Bronchial epithelial cell (primary cell): ENCODE measurements at places on chromosomes 5 and 9.

DNA sequence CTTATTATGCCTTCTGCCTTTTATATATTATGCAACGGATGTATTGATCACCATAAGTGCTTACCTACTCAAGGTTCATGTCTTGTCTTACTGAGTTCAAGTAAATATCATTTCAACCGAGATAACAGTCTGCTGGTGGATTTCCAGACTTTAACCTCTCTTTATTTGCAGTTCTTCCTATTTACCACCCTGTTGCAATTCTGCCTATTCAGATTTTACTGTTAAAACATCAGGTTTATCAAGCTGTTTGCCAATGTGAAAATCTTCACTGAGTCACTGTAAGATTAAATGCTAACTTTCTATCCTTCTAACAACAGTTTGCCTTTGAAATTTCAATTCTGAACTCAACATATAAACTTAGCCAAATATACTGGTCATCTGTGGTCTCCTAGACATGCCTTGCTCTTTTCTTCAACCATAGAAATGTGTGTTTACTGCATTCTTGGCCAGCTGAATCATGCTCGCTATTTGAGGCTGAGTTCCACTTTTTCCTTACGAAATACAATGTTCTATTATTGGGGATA, 471.7 kb upstream of the RORB start:
- peak; percentile 66 for DNase-seq

DNA sequence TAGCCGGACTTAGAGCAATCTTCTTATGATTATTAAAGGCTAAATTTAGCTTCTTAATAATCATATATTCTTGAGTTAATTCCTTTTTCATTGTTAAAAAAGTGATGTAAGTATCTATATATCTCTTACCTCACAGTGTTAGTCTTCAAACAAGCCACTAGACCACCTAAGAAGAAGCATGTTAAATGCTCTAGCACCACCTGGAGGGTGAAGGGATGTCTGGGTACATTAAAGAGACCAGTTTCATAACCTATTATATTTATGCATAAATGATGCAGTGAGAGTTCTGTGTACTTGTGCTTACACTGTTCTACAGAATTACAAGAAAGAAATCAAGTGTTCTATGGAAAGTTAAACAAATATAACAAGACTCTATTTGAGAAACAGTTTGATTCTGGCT, 55.9 kb upstream of the SLCO6A1 start:
- peak; percentile 4 for DNase-seq

DNA sequence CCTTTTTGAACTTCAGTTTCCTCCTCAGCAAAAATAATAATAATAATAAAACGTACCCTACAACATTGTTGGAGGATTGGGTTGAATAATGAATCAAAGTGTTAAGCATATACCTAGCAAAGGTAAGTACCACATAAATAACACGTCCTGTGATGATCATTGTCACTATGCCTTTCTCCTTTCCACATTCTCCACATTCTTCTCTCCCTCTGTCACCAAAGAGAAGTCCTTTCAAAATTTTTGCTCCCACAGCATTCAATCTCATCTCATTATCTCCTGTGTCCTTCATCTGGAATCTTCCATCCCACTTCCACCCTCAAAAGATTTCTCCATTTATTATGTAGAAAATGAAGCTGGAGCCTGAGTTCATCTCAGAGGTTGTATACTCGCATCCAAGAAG, 7.2 kb upstream of the ALDOB start:
- DNase-seq: no peak

DNA sequence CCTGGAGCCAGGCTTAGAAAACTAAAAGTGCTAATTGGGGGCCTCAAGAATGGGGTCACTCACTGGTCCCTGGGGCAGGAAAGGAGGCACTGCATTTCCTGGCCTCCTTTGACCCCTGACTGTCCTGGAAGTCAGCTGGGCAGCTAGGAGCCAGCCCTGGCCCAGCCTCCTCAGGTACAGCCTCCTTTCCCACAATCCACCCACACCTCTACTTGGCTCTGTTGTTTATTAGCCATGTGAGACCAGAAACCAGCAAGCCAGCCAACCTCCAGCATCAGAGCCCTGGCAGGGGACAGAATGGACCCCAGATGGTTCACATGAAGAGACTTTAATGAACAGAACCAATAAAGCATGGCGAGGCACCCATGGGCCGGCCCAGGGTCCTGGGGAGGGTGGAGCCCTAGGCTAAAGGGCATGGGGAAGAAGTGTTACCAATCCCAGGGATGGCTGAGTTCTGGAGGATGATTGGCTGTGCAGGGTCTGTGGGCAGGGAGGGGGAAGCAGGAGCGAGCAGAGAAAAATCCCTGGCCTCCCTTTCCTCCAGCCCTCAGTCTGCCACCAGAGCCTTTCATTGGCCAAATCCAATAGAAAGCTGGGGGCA, 55.3 kb upstream of the ANGPTL2 start:
- DNase-seq: no peak

GRCh38 chr5:142610176-142611001, 75.5 kb downstream of the FGF1 start:
- no peak for DNase-seq

- no peak for DNase-seq
These were observed 273.7 kb downstream of the FANCC start for GRCh38 chr9:95043826-95044225.

DNA sequence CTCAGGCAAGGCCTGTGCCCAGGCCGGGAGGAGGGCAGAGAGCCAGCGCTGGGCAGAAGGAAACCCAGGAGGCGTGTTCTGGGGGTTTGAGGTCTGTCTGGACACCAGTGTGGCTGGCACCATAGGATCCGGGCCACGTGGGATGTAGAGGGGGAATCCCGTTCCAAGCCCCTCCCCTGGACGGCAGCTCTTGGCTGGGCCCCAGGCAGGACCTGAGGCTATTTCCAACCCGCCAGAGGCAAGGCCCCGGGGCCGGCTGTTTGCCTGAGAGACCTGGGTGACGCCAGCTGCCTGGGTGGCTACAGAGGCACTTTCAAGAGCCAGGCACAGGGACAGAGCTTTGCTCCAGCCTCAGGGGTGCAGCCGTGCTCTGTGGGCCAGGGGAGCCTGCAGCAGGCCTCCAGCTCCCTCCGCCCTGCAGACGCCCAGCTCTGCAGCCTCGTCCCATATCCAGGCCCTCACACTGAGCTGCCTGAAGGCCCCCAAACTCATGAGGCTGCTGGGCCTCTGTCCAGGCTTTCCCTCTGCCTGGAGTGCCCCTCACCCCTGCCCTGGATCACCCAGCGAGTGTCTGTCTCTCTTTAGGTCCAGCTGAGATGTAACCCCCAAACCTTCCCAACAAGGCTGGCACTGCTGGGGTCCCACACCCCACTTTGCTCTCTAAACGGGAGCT, 56.6 kb upstream of the EGFL7 start:
- DNase-seq: no peak

DNA sequence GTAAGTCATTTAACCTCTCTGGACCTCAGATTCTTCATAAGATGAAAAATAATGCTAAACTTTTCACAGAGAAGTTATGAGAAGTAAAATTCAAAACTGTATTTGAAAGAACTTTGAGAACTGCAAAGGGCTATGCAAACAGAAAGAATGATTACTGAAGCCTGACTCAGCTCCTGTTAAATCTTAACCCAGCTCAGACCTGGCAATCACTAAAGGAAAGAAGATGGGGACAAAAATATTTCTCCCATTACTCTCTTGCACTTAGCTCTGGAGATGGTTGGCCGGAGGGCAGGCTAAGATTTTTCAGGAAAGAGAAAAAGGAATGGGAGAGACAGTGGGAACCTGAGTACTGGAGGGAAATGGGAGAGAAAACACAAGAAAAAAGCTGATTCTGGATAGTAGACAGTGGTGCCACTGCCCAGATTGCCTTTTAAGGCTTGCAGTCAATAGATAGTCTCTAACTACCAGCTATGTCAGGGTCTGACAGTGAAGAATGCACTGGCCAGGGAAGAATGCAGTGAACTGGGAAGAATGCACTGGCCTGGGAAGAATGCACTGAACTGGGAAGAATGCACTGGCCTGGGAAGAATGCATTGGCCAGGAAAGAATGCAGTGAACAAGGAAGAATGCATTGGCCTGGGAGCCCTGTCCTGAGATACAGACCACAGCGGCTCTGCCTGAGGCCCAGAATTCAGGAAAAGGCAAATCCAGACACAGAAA, 25.2 kb upstream of the CEMIP2 start:
- peak; percentile 52 for DNase-seq

DNA sequence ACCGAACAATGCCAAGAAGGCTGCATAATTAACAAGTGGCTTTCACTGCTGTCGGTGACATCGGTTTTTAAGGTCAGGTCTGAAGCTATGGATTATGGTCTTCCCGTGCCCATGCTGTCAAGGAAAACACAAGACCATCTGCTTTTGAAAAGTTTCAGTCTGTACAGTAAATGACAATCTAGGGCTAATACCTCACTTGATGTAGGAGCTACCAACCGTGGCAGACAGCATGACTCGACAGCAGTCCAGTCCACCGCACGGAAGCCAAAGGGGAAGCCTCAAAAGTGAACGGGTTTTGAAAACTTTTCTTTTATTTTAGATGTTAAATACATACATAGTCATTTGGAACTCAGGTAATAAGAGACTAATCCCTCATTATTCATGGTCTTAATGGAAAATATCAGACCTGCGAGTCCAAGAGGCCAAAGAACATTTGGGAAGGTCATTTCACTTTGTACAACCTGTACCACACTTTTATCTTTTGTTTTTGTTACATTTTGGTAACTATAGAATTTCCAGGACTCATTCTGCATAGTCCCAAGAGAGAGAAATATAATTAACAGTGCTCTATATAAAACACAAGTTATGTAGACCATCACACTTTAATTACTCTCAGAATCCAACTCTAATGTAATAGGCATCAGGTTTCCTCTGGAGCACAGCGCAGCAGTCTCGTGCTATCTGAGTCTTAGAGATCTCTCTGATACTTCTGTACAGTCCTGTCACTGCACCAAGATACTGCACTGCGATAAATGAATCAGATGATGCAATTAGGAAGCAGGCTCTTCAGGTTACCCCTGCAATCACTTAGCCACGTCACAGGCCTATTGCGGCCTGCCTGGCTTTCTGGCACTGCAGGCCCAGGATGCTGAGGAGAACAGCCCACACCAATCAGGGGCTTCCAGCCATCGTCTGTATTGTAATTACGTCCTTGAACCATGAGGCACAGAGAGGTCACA, 184.9 kb downstream of the FANCC start:
- no peak for DNase-seq

DNA sequence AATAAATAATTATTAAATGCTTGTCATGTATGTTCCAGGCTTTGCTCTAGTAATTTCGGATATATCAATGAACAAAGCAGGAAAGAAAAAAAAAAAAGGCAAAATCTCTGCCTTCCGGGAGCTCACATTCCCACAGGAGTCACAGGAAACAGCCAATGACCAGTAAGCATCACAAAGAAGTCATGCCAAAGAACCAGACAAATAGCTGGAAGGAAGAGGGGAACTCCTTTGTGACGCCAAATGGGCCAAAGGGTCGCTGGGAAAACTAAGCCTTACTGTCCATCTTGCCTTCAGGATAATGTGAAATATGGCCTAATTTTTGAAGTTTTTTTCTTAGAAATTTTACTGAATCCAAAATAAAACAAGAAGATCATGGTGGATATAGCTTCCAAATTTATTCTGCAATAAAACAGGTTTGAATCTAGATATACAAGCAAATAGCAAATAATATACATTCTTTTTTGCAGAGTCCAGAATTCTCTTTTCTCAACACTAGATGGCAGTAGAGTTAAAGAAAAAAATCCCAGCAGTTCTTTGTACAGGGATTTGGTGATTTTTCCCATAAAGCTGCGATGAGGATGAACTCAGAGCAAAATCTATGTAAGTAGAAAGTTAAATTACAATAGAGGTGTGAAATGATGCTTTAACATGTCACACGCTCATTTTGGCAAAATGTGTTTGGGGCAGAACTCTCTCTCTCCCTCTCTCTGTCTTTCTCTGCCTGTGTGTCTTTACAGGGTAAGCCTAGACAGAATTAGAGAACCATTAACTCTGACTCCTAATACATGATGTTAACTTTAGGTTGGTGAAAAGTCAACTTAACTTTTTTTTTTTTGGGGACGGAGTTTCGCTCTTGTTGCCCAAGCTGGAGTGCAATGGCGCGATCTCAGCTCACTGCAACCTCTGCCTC, 60.0 kb upstream of the TUT7 start:
- DNase-seq: peak; percentile 39

DNA sequence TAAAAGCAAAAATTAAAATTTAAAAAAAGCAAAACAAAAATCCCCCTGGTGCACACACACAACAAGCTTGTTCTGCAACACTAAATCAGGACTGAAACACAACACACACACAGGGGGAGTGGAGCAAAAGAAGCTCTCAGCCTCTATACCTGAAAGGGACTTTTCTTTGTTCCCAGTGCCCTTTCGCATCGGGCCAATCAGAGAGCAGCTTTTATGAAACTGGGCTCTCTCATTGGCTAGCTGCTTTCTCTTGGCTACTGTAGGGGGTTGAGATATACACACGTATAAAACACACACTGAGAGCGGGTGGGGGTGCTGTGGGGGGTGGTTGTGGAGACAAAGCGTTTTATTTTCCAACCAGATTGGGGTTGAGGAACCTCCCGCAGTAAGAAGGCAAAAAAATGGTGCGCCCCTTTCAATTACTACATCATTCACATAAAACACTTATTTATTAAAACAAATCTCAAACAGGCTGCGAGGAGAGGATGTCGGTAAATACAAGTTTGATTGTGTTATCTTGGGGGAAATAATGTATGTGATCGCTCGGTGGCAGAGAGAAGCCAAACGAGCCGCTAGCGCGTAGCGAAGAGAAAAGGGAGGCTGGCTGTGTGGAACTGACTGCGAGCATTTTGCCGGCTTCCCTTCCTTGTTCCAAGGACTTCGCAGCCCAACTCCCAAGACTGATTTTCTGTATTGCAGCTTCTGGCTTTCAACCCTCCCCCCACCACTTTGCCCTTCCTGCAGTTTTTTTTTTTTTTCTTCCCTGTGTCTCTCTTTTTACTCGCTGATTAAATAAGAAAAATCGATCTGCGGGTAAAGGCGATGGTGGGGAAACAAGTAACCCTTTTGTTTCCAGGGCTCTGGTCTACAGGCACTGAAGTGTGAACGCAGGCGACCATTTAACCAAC, 2.5 kb upstream of the ZNF608 start:
- DNase-seq: peak; percentile 94

DNA sequence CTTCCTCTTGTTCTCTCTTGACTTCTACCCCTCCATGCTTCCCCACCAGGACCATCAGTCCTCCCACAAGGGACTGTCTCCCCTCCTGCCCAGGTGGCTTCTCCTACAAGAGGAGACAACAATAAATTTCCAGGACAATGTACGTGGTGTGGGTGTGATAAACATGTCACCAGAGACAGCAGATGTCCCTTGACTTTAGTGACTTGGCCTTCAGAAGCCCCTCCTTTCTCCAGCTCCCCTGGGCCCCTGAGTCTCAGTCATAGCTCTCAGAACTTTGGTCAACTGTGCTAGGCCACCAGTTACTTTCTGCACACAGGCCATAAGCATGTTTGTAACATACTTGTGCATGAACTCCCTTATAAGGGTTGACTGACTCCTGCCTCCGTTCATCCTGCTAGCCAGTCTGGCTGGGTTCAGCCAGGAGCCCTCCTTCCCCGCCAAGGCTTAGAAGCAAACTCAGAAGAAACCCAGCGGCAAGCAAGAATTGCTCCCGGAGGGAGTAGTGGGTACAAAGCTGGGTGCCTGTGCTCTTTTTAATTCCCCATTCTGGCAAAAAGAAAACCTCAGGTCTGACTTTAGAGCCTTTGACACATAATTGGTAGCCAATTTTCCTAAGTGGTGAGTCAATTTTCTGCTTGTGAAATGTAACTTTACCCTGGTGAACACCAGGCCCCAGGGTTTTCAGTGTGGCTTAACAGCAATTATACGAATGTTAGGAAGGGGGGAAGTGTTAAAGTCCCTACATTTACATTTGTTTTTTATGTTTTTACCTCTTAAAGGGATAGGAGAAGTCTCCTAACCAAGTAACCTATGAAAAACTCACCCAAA, 49.2 kb downstream of the EBF1 start:
- DNase-seq: no peak
